Activated CD8-positive, alpha-beta T cell treated with anti-CD3 and anti-CD28 coated beads, Interleukin-2, amount 10 ng/mL, durations not matched to agents 7 days and 5 days (primary cell): ENCODE measurements at places on chromosomes 11 and 22.

GRCh38 chr11:44260081-44260480 is 49.9 kb downstream of the ALX4 start:
- DNase-seq = no peak
- no peak overlapping the region for H3K27ac ChIP-seq
- no peak overlapping the region for H3K4me3 ChIP-seq
- no peaks in the 10 kb centered on the region for H3K27me3 ChIP-seq

DNA sequence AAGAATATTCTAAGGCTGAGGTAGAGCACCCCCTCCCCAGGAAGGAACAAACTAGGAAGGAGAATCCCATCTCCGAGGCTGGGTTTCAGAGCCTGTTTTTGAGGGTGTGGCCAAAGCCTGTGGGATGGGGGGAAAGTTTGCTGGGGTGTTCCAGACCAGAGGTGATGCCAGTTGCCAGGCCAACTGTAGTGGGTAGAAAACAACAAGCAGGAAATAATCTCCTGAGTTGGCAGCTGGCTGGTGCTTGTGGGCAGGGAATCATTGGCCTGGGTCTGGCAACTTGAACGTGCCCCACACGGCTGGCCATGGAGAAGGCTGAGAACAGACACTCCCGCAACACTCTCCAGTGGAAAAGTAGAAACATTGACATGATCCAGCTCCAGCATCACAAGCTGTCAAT is 385.6 kb downstream of the ETS1 start:
- no peaks in the 10 kb centered on the region for H3K27me3 ChIP-seq
- H3K36me3 ChIP-seq = no peaks in the 10 kb centered on the region
- no peak for DNase-seq
- no peaks in the 10 kb centered on the region for H3K4me1 ChIP-seq
- H3K4me3 ChIP-seq = no peak overlapping the region
- no peak overlapping the region for H3K27ac ChIP-seq

GRCh38 chr11:68053981-68054812 is 15.4 kb downstream of the TCIRG1 start:
- no peaks in the 10 kb centered on the region for H3K4me1 ChIP-seq
- no peak for DNase-seq
- peaks cover 30% of the 10 kb centered on the region for H3K36me3 ChIP-seq
- H3K27me3 ChIP-seq = no peaks in the 10 kb centered on the region
- no peak overlapping the region for H3K27ac ChIP-seq
- H3K4me3 ChIP-seq = no peak overlapping the region

DNA sequence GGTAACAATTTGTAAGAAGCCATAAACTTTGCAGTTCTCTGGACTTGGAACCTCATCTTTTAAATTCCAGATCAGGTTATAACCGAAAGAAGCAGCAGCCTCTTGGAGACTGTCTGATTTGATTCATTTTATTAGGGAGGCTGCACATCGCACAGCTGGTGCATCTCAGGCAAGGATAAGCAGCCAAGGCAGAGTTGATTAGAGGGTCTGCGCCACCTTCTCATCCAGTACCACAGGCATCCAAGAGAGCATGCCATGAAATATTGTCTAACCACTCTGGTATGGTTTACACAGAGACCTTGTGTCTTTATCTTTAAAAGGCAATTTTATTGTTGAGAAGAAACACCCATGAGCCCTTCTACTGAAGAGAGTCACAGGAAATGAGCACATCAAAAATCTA is 16.2 kb upstream of the CWF19L2 start:
- H3K27ac ChIP-seq = no peak overlapping the region
- no peaks in the 10 kb centered on the region for H3K4me1 ChIP-seq
- H3K36me3 ChIP-seq = no peaks in the 10 kb centered on the region
- H3K4me3 ChIP-seq = no peak overlapping the region

GRCh38 chr22:45972091-45972888 is 4.7 kb downstream of the WNT7B start:
- no peak for DNase-seq
- no peaks in the 10 kb centered on the region for H3K36me3 ChIP-seq
- peaks cover 3% of the 10 kb centered on the region for H3K4me1 ChIP-seq
- H3K4me3 ChIP-seq = no peak overlapping the region

DNA sequence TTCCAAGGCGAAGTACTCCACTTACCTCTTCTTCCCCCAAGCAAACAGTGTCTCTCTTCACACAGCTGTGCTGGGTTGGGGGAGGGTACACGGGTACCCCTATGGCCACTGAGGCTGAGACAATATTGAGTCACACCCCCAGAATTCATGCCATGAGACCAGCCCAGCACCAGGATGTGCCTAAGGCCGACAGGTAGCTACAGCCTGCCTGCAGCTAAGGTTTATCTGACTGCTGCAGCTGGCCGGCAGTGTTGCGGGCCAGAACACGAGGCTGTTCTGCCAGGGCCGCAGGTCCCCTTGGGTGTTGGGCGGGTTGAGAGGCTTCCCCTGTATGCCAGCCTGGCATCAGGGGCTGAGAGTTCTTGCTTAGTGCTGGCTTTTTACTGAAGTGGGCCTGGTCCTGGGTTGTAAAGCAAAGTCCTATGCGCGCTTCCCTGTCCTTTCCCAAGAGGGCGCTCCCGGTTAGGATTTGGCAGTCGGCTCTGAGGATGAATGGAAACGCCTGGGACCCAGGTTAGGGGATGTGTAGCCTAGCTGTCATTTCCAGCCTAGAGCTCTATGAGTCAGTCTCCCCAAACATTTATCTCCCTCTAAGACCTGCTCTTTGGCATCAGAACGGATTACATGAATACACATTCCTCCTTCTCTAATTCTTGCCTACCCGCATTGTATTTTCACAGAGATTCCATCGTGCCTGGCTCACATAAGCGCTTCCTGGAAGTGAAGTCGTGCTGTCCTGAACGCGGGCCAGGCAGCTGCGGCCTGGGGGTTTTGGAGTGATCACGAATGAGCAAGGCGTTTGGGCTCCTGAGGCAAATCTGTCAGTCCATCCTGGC is 7.1 kb downstream of the USP18 start:
- no peaks in the 10 kb centered on the region for H3K27me3 ChIP-seq
- H3K4me1 ChIP-seq = peaks cover 35% of the 10 kb centered on the region
- peak overlapping the region; percentile 47 for H3K27ac ChIP-seq
- H3K4me3 ChIP-seq = no peak overlapping the region

GRCh38 chr22:29309332-29310064 is 3.0 kb downstream of the GAS2L1 start:
- peaks cover 34% of the 10 kb centered on the region for H3K27me3 ChIP-seq
- peak overlapping the region; percentile 63 for H3K4me3 ChIP-seq
- peaks cover 6% of the 10 kb centered on the region for H3K36me3 ChIP-seq

GRCh38 chr11:117484156-117484555 is 156.5 kb downstream of the CEP164 start:
- H3K27ac ChIP-seq = no peak overlapping the region
- H3K36me3 ChIP-seq = no peaks in the 10 kb centered on the region
- no peaks in the 10 kb centered on the region for H3K4me1 ChIP-seq
- no peak for DNase-seq
- no peak overlapping the region for H3K4me3 ChIP-seq

GRCh38 chr11:122604621-122605020 is 50.9 kb upstream of the UBASH3B start:
- H3K27me3 ChIP-seq = peaks cover 13% of the 10 kb centered on the region
- H3K36me3 ChIP-seq = no peaks in the 10 kb centered on the region
- no peaks in the 10 kb centered on the region for H3K4me1 ChIP-seq
- peak; percentile 10 for DNase-seq

DNA sequence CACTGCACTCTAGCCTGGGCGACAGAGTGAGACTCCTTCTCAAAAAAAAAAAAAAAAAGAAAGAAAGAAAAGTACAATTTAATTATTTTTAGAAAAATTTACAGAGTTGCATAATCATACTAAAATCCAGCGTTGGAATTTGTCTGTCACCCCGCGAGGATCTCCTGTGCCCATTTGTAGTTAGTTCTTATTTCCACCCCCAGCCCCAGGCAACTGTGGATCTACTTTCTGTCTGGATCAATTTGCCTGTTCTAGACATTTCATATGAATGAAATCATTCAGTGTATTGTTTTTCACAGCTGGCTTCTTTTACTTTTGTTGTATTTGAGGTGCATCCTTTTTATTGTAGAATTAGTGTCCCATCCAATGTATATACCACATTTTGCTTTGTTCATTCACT is 102.6 kb upstream of the RASSF10 start:
- H3K27me3 ChIP-seq = peaks cover 8% of the 10 kb centered on the region
- no peak overlapping the region for H3K4me3 ChIP-seq
- no peak overlapping the region for H3K27ac ChIP-seq
- H3K36me3 ChIP-seq = no peaks in the 10 kb centered on the region
- DNase-seq = no peak

DNA sequence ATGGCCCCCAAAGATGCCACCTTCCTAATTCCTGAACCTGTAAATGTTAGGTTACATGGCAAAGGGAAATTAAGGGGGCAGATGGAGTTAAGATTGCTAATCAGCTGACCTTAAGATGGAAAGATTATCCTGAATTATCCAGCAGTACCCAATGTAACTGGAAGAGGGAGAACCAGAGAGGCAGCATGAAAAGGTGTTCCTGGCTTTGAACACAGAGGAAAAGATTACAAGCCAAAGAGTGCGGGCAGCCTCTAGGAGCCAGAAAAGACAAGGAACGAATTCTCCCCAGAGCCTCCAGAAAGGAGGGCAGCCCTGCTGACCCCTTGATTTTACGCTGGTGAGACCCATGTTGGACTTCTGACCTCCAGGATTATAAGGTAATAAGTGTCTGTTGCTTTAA is 15.1 kb upstream of the THRSP start:
- DNase-seq = no peak
- H3K27me3 ChIP-seq = no peaks in the 10 kb centered on the region
- no peak overlapping the region for H3K4me3 ChIP-seq
- no peaks in the 10 kb centered on the region for H3K36me3 ChIP-seq
- H3K4me1 ChIP-seq = peaks cover 21% of the 10 kb centered on the region
- no peak overlapping the region for H3K27ac ChIP-seq

- peak overlapping the region; percentile 88 for H3K4me3 ChIP-seq
- DNase-seq = peak; percentile 81
- H3K27ac ChIP-seq = peak overlapping the region; percentile 84
Observed at GRCh38 chr11:124746621-124747243, 5.3 kb downstream of the VSIG2 start.
